Fibroblast of skin of scalp (primary cell): ENCODE measurements at places on chromosomes 2 and 18.

DNA sequence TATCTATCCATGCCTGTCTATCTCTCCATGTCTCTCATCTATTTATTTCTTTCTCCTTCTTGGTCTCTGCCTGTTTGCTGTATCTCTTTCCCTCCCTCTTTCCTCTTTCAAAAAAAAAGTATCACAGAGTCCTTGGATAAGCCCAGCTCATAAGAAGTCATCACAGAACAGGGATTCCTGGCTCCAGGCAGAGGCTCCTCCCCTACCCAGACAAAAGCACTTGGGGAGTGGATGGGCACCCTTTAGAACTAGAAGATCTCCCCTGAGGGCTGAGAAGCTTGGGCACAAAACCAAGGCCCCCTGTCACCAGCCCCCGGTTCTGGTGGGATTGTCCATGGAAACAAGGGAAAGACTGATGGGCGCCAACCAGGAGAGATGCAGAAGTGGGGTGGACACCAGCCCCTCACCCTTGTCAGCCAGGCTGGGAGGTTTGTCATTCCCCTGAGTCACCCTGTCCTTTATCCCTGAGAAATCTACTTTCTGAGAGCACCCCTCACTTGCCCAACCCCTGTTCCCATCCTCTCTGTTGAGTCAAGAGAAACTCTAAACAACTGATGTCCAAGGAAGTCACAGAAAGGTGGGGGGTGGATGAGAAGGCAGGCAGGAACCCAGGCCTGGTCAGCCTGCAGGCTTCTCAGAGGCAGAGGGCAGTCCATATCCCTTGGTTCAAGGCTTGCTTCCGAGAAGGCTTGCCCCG lies 127.1 kb downstream of the TNS1 start:
- DNase-seq: no peak

DNA sequence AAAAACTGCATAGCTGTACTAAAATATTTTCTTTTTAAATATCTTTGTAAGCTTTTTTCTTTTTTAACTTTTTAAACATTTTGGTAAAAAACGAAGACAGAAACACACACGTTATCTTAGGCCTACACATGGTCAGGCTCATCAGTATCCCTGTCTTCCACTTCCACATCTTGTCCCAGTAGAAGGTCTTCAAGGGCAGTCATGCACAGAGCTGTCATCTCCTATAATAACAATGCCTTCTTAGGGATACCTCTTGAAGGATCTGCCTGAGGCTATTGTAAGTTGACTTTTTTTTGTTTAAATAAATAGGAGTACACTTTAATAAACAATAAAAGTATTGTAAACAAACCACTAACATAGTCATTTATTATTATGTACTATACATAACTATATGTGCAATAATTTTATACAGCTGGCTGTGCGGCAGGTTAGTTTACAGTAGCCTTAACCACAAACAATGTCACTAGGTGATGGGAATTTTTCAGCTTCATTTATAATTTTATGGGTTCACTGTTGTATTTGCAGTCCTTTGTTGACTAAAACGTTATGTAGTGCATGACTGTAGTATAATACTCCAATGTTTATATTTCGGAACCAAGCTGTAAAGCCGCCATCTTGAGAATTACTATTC lies 124.4 kb downstream of the MAP4K4 start:
- no peak for DNase-seq

- DNase-seq: no peak
These were observed 47.3 kb downstream of the MEX3C start for GRCh38 chr18:51150113-51150700.

DNA sequence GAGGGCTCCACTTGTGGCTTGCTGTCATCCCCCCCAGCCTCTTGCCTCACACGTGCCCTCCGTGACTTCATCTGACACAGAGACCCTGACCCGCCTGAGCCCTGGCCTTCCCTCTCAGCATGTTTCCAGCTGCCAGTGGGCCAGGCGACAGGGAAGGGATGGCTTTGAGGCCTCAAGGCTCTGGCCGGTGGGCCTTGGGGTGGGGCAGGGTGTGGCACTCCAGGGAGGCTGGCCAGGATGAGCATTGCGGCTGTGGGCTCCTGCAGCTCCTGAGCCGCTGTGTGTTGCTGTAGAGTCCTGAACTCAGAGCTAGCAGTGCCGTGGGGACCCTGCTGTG lies 85.0 kb downstream of the TFCP2L1 start:
- DNase-seq: no peak

- peak; percentile 77 for DNase-seq
These were observed 448.3 kb upstream of the ST6GAL2 start for GRCh38 chr2:107334306-107334705.

- DNase-seq: no peak
These were observed 152.5 kb downstream of the DTNA start for GRCh38 chr18:34862561-34862960.

- DNase-seq: no peak
These were observed 81.8 kb downstream of the FASTKD2 start for GRCh38 chr2:206846981-206847834.

GRCh38 chr2:223601932-223602666 lies at the start of gene SCG2:
TSS of gene SCG2 (minus strand) at chr2:223602361. CDS start at chr2:223599282, 3,079 bp downstream.
- peak; percentile 91 for DNase-seq

DNA sequence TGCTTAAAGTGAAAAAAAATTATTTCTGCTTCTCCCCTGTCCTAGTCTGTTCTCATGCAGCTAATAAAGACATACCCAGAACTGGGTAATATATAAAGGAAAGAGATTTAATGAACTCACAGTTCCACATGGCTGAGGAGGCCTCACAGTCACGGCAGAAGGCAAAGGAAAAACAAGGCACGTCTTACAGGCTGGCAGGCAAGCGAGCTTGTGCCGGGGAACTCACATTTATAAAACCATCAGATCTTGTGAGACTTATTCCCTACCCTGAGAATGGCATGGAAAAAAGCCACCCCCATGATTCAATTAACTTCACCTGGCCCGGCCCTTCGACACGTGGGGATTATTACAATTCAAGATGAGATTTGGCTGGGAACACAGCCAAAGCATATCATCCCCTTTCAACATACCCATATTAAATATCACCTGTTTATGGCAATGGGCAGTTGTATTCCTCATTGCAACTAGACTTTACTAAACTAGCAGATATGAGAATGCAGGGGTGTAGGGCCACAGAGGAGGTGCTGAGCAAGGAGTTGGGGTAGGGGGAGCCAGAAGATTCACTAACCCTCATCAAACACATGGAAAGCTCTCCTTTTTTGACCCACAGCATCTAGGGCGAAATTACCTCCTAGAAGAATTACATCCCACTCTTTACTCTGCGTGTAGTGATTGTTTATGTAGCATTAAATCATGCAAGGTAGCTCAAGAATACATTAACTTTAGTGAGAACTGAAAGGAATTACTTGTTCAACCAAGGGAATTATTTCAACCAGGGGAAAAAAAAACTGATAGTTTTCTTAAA lies 183.3 kb upstream of the DOK6 start:
- no peak for DNase-seq

DNA sequence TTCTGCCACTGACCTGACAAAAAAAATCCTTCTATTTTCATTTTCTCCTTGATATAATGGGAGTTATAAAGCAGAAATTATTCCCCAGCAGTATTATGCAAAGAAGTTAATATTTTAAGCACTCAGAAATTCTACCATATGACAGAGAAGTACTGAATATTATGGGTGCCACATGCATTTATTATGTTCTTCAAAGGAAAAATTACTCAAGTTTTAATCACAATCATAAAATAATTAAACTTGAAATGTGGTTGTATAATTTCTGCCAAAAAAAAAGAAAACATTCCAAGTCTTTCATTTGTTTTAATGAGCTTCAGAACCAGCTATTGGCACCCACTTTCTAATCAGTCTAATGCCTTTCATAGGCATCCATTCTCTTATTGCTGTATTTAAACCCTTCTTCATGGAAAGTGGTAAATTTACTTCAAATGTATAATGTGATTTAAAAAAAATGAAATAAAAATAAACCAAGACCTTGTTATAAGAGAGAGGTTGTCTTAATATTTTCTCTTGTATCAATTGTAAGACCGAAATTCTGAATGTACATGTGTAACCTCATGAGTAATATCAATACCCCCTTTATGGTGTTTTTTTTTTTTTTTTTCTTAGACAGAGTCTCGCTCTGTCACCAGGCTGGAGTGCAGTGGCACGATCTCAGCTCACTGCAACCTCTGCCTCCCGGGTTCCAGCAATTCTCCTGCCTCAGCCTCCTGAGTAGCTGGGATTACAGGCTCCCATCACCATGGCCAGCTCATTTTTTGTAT lies 302.3 kb downstream of the IRS1 start:
- DNase-seq: no peak

DNA sequence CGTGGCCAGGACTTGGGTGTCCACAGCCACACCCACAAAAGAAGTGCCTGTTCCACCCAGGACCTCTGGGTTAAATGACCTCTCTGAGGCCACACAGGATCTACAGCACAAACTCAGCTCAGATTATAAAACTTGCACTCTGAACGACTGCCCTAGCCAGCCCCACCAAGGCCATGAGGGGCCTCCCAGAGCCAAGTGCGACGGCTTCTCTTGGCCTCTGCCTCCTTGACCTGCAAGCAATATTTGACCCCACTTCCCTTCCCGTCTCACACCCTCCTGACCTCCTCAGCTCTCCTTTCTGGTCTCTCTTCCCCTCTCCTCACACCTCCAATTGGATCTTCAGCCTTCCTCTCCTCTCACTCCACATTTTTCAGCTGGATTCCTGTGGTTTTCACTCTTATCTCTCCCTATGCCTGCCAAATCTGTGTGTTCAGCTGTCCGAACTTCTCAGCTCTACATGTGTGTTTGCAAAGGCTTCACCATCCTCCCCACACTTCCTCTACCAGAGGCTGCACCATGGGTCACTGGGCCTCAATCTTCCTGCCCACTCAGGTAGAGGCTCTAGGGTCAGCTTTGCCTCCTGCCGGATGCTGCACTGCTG lies 25.3 kb upstream of the STEAP3 start:
- peak; percentile 49 for DNase-seq

DNA sequence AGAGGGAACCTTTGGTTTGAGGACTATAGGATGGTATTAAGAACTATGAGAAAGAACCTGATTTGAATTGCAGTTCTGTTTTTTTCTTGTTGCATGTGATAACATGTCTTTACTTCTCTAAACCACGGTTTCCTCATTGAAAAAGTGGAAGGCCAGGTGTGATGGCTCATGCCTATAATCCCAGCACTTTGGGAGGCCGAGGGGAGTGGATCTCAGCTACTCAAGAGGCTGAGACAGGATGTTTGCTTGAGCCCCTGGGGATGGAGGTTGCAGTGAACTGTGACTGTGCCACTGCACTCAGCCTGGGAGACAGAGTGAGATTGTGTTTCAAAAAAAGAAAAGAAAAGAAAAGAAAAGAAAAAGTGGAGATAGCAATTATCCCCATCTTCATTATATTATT lies 32.3 kb downstream of the SCN9A start:
- DNase-seq: no peak

- no peak for DNase-seq
These were observed 1.1 kb downstream of the TFCP2L1 start for GRCh38 chr2:121283670-121284462.

DNA sequence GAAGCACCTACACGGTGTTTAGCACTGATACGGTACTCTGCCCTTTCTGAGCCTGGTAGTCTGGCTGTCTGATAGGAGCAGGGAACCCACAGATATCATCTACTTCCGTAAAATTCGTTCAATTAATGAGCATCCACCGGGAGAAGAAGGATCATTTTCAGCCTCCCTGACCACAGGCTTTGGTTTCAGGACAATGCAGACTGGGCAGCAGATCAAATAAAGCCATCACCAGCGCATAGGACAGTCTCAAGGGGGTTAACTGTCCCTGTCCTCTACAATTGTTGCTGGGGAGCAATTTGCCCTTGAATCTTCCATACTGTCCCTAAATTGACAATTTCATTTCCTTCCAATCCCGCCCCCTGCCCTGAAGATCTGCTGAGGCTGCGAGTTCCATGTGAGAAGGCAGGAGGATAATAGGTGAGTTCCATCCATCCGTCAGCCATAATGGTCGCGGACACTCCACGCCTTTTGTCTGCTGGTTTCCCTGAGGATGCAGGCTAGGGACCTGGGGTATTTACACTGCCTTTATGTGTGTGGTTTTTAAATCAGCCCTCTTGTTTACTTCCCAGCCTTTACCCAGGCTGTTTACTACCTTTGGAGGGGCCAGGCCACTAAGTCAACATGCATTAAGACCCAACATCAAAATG lies 110.0 kb downstream of the MYCN start:
- DNase-seq: no peak
